ENCODE measurements at places on chromosomes 13 and 19.

DNA sequence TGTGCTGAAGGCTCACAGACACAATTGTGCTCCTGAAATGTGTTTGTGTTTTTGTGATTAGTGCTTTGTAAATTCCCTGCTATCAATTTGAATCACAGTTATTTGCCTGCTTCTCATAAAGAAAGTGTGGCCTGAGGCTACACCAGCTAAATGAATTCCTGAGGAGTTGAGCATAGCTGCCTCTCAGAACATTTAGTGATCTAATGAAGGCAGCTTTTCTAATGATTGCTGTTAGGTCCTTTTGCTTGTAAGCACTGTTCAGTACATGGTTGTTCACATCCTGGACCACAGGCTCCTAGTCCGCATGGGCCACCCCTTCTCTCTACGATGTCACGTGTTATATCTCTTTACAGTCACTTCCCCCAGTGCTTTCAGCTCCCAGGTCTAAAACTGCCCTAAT is 238.2 kb downstream of the B3GLCT start:
- no peak for DNase-seq

DNA sequence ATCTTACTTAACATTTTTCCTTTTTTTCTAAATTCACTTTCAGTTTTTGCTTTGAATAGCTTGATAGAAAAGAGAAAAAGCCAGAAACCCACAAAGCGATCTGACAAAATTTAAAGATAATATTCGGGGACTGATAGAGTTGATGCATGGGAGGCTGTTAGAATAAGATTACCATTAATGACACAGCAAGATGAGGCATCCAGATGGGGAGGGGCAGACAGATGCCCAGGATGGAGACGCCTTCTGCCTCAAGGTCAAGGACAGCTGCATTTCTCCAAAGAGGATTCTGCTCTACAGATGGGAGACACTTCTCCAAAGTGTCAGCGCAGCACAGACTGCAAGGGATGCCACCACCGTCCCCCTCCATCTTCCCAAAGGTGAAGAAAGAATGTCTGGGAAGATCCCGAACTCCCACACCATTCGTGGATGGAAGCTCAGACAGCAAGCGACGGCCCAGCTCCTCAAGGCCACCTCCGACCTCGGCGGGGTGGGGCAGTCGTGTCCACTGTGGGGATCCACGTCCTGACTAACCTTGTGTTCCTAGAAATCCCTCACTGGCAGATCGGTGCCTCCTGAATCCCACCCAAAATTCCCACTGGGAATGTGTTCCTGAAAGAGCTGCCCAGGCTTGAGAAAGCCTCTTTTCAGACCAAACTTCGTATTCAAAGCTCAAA is 32.9 kb downstream of the NAXD start:
- peak; percentile 35 for DNase-seq

- no peak for DNase-seq
Measured at GRCh38 chr13:50152224-50152623, 137.0 kb downstream of the KCNRG start.

GRCh38 chr13:61258185-61258584 is 157.5 kb downstream of the PCDH20 start:
- DNase-seq, result no peak

DNA sequence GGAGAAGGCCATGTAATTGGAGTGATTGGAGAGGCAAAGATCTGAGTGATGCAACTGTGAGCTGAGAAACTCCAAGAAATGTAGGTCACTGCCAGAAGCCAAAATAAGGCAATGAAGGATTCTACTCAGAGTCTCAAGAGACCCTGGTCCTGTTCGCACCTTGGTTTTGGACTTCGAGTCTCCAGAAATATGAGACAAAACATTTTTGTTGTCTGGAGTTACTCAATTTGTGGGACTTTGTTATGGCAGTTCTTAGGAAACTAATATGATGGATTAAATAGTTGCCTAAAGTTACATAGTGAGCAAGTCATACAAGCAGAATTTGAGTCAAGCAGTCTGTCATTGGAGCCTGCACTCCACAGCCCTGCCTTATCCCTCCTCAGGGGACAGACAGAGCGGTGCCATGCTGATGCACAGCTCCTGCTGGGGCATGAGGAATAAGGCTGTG is 104.2 kb downstream of the ITGBL1 start:
- DNase-seq, result no peak

DNA sequence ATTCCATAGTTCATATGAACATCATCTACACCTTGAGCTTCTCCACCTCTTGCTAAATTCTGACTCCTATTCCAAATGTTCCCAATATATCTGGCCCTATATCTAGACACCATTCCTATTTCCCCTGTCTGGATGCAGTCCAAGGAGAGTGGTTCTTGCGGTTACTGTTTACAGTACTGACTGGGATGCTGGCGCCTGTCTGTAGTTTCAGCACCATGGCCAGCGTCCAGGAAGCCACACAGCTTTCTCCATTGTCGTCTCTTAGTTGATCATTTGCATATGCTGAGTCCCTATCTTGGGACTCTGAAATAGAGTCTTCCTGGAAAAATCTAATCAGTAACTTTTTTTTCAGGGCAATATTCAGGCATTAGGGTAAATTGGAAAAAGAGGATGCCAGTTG is 14.9 kb downstream of the LAIR2 start:
- DNase-seq, result peak; percentile 28

DNA sequence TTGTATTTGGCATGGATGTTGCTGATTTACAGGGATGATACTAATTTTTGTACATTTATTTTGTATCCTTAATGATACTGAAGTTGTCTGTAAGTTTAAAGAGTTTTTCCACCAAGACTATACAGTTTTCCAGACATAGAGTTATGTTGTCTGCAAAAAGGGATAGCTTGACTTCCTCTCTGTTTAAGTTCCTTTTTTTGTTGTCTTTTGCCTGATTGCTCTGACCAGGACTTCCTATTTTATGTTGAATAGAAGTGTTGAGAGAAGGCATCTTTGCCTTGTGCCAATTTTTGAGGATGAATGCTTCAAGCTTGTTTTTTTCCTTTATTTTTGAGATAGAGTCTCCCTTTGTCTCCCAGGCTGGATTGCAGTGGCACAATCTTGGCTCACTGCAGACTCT is 36.8 kb upstream of the ZNF681 start:
- DNase-seq, result no peak

DNA sequence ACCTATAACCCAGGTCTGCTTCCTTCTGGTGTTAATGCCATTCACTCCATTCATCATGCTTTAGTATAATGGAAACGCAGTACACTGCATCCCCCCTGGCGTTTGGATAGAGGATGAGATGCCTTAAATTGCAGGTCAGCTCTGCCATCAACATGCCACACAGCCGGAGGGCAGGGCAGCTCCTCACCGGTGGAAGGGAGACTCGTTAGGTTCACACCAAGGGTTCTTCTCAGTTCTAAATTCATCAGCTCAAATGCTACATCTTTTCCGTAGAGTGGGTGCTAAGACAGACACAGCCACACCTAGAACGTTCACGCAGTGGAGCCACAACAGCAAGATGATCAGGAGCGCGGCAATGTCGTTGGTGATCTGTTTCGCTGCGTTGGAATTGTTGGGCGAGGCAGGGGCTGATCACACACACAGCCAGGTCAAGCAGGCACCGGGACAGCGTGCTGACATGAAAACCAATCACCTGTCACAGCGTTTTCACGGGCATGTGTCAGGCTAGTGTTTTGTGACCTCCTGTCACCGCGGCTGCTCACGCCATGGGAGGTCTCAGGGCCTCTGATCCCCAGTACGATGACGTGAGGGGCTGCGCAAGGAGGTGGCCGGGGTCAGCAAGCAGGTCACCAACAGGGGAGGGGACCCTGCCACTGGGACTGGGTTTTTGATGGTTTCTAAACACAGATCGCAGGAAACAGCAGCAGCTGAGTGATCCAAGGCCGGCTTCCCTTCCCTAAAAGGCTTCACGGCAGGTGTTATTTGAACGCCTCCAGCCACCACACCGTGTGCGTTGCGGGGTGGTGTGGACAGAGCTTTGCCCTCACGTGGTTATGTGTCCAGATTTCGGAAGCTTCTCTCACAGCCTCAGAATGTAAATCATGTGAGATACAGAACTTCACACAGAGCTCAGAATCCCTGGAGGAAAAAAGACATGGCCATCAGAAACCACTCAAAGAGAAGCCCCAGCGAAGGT is 94.3 kb upstream of the IRS2 start:
- no peak for DNase-seq

- DNase-seq, result no peak
Measured at GRCh38 chr13:105262579-105262978, 1272.9 kb downstream of the EFNB2 start.

DNA sequence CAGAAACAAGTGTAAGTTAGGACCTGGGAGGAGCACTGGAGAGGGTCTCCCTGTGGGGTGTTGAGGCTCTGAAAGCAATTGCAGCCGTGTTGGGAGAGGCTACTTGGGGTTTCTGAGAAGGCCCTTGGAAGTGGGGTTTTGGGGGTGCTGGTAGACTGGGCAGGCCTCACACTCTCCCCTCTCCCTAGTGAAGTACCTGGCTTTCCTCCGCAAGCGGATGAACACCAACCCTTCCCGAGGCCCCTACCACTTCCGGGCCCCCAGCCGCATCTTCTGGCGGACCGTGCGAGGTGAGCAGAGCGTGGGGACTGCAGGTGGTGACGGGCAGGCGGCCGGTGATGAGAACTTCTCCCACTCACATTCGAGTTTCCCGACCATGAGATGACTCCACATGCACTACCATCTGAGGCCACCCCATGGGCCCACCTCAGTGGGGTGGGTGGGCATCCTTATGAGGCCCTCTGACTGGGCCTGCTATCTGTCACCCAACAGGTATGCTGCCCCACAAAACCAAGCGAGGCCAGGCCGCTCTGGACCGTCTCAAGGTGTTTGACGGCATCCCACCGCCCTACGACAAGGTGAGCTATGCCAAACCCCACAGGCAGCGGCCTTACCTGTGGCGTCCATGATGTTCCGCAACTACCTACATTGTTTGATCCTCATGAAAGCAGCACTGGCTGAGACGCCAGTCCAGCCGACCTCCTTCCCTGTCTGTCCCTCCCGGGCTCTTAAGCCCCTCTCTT is 3.0 kb downstream of the RPL13A start:
- peak; percentile 27 for DNase-seq

GRCh38 chr19:10460714-10461046 is 40.3 kb downstream of the PDE4A start:
- DNase-seq, result no peak

- DNase-seq, result peak; percentile 96
Measured at GRCh38 chr19:50333235-50333736, 4.1 kb upstream of the KCNC3 start.

DNA sequence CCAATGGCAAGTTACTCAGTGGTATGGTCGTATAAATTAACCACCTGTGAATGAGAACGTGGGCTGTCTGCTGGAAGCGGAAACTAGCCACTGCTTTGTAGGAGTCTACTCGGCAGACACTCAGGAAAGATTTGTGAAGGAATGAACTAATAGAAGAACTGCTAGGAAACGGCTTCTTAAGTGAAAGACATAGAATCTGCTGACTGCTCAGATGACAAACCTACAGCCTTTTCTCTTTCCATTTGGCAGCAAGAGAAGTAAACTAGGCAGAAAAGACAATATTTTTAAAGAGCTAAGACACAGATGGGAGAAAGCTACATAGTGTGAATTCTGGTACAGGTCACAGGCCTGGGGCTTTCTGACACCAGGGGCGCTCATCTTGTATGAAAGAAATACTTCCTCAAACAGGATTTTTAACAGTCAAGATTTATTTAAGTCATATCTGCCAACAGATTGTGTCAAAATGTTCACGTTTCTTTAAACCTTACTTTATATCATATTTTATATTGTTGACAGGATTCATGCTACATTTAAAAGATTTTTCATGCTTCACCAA is 78.4 kb downstream of the MIPEP start:
- DNase-seq, result peak; percentile 28
